ENCODE measurements at places on chromosomes 2 and 18. TPM values are rescaled to one million over a fixed set of nuclear protein-coding genes. Genes with fewer than 3 reads are reported as not detected.

DNA sequence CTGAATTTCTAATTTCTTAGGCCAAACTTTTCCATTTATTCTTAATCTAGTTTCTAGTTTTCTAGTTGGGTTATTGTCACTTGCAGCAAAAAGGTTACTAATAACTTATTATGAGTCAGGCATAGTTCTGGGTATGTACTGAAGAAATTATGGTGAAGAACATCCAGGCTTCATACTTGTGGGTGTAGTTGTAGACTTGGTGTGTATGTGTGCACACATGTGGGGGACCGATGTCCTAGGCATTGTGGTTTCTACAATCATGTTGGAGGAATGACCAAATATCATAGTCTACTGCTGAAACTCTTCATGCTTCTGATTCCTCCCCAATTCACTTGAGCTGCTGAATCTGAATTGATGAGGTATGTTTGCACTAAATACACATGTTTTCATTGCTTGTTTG is 141.2 kb downstream of the PMAIP1 start:
- no peak for DNase-seq

DNA sequence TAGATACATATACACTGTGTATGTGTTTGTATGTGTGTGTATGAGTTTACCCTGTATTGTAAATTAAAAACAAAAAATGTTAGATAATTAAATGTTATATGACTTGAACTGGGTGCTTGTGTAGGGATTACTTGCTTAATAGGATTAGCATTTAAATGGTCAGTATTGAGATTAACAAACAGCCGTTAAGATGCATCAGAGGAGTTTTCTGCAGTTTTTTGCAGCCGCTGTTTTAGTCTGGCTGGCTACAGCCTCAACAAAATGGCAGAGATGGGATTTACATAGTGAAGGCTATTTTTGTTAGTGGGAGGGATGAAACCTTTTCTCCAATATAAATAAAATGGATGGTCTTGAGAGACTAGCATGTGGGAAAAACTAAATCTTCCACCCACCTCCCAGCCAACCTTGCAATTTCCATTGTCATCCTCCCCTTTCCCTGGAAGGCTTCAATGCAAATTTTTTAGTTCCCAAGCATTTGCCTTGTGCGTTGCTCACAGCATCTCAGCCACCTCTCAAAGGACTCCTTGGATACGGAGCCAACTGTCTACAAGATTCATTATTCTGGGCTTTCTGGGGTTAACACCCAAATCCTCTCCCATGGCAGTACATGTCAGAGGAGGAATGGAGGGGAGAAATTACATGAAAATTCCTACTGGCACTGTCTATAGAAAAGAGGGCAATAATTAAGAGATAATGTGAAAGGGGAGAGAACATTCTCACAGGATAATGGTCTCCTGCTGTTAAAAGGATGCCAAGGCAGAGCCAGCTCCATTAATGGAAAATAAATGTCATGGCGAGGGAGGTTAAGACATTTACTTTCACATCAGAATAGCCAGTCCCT is 351.9 kb downstream of the CDH2 start:
- DNase-seq, result no peak

GRCh38 chr2:208872591-208872990 is 466.0 kb downstream of the PTH2R start:
- DNase-seq, result no peak

DNA sequence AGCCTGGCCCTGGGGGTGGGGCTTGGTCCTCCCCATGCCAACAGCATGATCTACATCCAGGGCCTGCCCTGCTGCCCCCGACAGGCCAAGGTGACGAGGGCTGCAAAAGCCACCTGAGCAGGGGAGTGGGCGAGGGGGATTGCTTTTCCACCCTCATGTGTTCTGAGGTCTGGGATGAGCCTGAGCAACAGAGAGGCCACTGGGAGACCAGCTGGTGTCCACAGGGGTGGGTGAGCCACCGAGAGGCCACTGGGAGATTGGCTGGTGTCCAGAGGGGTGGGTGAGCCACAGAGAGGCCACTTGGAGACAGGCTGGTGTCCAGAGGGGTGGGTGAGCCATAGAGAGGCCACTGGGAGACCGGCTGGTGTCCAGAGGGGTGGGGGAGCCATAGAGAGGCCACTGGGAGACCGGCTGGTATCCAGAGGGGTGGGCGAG is 147.4 kb upstream of the GPC1 start:
- no peak for DNase-seq

SP5 gene
- total RNA-seq, result not detected

DNA sequence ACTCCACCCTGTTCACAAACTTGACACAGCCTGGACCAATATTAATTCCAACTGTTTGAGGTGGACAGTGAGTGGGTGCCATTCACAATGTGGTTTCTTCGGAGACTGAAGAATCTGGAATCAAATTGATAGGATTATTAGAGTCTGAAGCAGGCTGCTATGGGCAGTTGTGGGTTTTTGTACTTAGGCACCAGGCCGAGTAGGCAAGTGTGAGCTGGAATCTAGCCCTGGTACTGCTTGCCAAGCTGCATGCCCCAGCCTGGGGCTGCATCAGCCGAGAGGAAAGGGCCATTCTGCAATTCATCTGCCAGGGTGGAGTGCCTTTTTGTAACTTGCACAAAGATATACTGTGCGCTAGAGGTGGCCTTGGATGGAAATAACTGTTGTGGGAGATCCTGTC is 654.7 kb upstream of the FANCL start:
- no peak for DNase-seq

MZT2A gene
- total RNA-seq, result 84.4 TPM

OBSL1 gene
- 150 TPM for total RNA-seq

- no peak for DNase-seq
These were observed 4.8 kb downstream of the MFSD6 start for GRCh38 chr2:190412966-190413365.

- DNase-seq, result no peak
These were observed 418.3 kb upstream of the SPHKAP start for GRCh38 chr2:228599781-228600180.

GRCh38 chr2:156803243-156803642 is 367.1 kb downstream of the GPD2 start:
- DNase-seq, result no peak

Measured in right atrium auricular region (tissue), 2 donors.